DMS79 treated with DMSO at 0.1 percent for 48 hours (cell line): ENCODE measurements at places on chromosomes 6 and 20.
A peak's percentile ranks its signal among the peaks of the same experiment; 100 is the strongest.

- no peak for DNase-seq
Observed at GRCh38 chr6:11018225-11018624, 25.9 kb downstream of the ELOVL2 start.

GRCh38 chr6:113642714-113643406 is 214.3 kb upstream of the MARCKS start:
- DNase-seq, result peak; percentile 97

DNA sequence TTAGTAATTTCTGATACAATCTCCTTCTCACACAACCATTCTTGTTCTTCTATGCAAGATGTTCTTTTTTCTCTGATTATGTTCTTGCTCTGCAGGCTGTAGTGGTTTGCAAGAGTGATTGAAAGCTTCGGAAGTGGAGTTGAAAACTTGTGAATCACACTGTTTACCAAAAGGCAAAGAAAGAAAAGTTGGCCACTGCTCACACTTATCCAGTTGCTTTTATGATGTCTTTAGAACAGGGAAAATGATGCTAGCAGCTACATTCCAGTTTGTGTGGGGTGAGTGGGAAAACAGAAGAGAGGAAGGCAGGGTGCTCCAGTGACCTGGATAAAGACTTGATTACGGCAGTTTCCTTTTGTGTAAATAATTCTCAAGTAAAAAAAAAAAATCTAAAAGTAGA is 583.3 kb downstream of the TENT5A start:
- DNase-seq, result no peak

GRCh38 chr20:60057866-60058807 is 99.9 kb downstream of the CDH26 start:
- peak; percentile 94 for DNase-seq

DNA sequence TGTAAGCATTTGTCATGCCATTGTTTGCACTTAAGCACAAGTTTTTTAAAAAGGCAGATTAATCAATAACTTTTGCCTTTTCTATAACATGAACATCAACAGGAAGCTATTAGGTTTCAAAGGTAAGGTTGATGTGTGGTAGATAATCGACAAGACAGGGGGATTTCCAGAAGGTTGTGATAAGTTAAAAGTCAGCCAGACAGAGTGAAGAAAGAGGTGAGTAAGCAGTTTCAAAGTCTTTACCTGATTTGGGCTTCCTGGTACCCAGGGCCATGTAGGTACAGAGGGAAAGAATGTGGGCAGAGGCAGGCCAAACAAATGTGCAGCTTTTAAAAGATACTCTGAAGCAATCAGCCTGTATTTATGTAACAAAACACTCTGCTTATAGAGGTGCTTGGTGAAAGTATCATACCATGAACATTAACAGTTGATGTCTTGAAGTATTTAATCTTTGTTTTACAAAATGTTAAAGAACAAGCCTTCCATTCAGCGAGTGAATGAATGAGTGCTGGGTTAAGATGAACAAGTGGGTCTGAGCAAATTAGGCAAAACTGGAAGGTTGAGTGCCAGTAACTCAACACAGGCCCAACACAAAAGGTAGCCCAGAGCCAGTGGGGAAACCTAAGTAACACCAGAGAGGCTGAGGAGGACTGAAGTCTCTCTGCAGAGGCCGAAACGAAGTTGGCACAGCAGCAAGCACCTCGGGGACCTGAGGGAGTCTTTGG is 60.2 kb downstream of the LRRC1 start:
- no peak for DNase-seq

DNA sequence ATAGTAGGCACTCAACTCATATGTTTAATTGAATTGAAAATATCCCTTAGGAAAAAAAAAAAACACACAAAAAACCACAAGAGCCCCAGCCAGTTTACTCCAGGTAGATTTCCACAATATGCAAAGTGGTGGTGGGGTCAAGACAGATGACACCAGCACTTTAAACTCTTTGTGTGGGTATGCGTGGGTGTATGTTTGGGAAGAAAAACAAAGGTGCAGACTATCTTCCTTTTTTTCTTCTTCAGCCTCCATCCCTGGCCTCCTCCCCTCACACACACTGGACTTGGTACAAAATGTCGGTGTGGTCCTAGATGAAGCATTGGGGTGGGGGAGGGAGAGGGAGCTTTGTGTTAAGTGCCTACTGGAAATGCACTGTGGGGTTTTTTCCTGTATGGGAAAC is 42.2 kb upstream of the CDKAL1 start:
- no peak for DNase-seq

DNA sequence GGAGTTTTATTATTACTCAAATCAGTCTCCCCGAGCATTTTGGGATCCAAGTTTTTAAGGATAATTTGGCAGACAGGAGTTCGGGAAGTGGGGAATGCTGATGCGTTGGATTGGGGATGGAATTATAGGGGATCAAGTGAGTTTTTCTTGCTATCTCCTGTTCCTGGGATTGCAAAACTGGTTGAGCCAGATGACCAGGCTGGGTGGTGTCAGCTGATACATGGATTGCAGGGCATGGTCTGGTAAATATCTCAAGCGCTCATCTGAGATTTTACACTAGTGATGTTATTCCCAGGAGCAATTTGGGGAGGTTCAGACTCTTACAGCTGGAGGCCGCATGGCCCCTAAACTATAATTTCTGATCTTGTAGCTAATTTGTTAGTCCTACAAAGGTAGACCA is 54.7 kb downstream of the ENPP1 start:
- DNase-seq, result no peak

DNA sequence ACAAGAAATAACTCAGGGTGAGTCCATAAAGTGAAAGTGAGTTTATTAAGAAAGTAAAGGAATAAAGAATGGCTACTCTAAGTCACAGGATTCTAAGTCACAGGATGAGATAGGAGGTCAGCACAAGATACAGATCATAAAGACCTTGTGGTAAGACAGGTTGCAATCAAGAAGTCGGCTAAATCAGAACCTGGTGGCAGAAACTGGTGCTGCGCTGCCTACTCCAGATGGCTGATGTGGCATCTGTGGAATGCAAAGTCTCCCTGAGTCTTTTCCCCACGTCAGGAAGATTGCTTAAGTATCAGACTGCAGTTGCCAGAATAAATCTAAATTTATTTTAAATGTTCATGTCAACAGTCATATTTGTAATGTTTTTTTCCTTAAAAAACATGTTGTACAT is 10.7 kb upstream of the KCNK15 start:
- no peak for DNase-seq

GRCh38 chr20:45095805-45096238 is 5.1 kb downstream of the KCNS1 start:
- DNase-seq, result peak; percentile 8

DNA sequence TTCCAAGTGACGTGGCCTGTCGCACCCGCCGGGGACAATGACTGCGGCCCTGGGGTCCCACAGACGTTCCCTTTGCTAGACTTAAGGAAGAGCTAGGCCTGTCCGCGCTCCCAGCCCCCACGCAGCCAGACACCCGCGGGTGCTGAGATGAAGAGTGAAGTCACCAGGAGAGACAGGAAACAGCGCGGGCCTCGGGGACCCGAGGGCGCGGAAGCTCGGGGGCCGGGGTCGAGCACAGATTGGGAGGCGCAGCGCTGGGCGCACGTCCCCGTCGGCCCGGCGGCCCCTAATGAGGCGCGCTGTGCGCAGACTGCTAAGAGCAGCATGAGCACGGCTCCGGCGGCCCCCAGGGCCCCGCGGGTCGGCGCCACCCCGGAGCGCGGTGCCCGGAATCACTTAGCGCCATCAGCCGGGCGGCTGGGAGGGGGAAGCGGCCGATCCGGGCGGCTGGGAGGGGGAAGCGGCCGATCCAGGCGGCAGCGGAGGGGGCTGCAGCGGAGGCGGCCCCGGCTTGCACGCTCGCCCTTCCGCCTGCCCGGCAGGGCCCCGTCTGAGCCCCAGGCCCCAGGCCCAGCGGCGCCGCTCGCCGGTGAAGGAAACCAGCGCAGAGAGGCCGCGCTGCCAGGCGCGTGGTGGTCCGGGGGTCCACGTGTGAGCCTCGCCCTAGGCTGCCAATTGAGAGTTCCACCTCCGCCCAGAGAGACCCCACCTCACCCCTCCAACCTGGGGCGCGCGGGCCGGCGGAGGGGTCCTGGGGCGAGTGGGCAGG is 8.3 kb upstream of the AVP start:
- no peak for DNase-seq

GRCh38 chr20:40697541-40697940 is 8.5 kb upstream of the MAFB start:
- no peak for DNase-seq

DNA sequence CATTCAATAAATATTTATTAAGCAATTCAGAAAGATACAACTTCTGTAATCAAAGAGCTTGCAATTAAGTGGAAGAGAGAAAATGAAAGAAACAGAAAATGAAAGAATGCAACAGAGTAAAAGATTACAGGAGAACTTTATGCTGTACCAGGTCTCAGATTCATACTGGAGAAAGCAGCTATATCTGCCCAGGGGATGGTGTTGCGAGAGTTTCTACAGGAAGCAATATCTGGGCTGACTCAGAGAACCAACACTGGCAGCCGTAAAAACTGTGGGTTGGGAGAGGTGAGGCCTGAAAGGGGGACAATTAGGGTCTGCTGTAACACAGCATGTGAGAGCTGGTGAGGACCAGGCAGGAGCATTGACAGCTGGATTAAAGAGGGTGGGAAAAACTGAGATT is 256.7 kb upstream of the TCF21 start:
- DNase-seq, result no peak

DNA sequence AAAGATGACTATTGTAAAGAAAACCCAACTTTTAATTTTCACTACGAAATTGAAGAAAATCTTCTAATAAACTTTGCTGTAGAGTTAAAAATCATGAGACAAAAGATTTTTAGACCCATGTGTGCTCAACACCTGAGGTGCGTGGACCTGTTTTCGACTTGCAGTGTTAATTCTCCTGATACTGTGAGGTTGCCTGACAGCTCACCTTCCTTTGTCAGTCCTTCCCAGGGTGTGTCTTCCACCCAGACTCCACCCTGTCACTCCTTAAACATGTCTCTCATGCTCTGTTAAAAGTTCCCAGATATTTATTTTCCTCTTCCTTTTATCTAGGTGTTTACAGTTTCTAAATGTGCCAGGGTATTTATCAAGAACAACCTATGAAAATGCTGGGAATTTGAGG is 151.3 kb upstream of the NT5E start:
- no peak for DNase-seq

GRCh38 chr20:47927944-47928343 is 142.7 kb upstream of the SULF2 start:
- DNase-seq, result no peak

DNA sequence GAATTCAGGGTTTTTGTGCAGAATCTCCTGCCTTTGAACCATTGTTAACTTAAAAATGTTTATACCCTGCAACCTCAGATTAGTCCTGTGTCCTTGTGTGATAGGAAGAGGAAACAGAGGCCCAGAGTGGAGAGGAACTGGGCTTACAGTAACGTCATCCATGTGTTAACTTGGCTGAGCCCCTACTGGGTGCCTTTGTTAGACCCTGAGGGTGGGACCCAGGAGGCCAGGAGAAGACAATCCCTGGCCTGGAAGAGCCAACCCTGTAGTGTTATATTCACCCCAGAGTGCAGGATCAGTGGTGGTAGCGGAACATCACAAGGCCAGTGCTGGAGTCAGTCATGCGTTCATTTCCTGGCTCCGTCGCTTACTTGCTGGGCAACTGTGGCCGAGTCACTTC is 10.6 kb downstream of the MYLK2 start:
- DNase-seq, result no peak

DNA sequence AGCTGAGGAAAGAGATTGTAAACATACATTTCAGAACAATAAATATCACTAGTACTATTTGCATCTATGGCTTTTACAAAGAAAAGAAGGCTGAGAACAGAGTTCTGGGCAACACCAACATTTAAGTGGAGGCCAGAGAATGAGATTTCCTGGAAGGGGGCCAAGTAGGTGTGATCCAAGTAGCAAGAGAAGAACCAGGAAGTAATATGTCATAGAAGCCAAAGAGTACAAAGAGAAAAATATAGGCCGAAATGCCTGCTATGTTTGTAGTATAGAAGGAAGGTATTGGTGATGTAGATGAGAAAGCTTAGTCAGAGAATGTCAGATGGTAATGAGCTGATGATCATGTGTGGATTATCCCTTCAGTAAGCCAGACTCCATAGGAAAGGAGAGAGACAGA is 94.5 kb downstream of the PERP start:
- peak; percentile 39 for DNase-seq

- DNase-seq, result peak; percentile 39
Observed at GRCh38 chr6:31479933-31480535, 17.9 kb upstream of the MICB start.

DNA sequence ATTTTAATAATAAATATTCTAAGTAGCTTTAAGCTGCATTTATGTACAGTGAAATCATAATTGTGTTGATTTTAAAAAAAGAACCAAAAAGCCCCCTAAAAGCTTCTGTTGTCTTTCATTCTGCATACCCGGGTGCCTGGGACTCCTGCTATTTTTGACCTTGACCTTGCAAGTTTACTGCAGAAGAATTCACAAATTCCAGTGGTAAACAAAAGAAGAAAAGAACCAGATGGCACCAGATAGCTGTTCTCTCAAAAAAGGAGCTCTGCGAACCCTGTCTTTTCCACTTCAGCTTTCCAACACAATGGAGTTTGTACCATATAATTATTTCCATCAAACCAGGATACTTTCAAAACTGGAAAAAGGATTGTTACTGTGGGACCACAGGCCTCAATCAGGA is 363.3 kb downstream of the SMOC2 start:
- no peak for DNase-seq

DNA sequence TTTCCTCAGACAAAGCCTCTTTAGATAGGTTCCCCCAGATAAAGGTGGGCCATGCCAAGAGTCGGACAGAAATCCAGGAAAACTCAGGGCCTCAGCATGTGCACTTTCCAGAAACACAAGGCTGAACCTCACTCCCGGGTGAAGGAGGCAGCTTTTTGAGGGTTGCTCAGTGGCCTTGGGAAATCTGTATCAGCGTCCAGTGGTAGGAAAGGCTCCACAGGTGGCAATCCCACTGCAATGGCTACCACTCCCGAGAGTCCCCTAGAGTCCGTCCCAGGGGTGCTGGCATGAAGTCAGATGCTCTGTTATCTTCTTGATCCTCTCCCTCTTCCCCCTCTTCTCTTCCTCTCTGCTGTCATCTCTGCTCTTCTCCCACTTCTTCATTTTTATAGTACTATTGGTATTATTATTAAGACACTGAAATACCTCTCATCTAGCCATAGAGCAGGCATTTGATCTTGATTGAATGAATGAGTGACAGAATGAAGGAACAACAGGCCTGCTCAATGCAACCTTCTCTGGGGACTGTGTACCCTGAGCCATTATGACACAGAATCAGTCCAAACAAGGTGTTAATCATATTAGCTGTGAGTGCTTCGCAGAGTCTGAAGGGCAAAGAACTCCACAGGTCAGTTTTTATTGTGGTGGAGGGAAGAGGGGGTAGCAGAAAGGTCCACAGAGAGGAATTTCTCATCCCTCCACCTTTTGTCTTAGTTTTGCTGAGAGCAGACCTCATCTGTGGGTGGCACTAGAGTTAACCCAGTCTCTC is 13.3 kb downstream of the SLC22A1 start:
- no peak for DNase-seq

DNA sequence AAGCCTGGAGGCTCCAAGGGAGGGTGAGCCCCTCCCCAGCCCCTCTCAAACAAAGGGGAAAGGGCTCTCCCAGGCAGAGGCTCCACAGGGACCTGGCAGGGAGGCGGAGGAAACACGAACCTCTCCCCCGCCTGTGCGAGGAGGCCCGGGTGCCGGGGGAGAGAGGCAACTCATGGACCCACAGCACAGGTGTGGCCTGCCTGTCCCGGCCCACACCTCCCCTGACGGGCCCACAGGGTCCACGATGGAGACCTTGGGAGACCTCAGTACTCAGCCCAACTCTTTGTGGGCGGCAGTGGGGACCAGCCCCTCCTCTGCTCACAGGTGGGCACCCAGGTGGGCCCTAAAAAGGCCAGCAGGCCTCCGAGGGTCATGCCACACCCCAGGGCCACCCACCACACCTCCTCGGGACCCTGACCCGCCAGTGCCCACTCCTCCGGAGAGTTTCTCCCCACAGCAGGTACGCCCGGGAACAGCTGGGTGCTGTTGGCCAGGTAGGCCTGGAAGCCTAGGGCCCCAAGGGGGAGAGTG is 12.2 kb downstream of the LAMA5 start:
- no peak for DNase-seq
